ENCODE measurements at places on chromosomes 2 and 18.

DNA sequence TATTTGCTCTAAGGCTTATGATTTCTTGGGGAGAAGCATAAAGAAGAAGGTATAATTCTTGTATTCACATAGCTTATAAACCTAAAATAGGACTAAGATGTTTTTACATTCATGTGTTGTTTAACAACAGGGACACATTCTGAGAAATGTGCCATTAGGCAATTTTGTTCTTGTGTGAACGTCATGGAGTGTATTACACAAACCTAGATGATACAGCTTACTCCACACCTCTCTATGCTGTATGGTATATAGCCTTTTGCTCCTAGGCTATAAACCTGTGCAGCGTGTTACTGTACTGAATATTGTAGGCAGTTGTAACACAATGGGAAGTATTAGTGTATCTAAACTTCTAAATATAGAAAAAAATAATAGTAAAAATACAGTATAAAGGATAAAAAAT is 92.1 kb downstream of the PHLPP1 start:
- no peak for DNase-seq

DNA sequence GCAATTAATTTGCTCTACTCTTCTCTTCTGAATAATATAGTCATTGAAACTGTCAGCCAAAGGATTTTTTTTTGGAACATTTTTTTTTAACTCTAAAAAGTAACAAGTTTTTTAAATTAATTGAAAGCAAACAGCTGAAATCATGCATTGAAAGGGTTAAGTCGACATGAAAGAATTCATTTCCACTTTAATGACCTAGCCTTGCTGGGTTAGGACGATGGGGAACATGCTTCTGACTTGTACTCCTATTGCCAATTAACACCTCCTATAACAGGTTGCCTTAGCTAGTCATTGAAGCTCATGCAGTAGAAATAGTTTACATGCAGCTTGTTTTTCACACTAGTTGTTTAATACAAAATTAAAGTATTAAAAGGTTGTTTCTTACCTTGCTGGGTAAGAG is 47.8 kb downstream of the PSMD14 start:
- no peak for DNase-seq

DNA sequence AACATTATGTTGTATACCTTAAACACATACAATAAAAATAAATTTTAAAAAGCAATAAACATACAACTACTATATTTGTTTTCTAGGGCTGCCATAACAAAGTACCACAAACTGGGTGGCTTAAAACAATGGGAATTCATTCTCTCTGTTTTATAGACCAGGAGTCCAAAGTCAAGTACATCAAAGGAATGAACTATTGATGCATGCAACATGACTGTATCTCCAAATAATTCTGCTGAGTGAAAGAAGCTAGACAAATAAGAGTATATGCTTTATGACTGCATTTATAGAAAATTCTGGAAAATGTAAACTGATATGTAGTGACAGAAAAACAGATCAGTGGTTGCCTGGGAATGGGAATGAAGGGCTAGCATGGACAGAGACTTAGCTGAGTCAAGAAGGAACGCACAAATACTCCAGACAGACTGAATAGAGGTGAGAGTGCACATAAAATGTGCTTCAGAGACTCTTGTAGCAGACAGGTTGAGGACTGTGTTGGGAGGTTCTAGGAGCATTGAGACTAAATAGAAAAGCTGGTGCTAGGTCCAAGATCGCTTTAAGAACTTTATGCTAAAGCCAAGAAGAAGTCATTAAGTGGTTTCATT is 11.0 kb upstream of the PLA2R1 start:
- DNase-seq: no peak

- peak; percentile 53 for DNase-seq
These were observed 172.5 kb downstream of the AGAP1 start for GRCh38 chr2:235666213-235666781.

GRCh38 chr18:39403121-39403520 is 1837.5 kb upstream of the CELF4 start:
- DNase-seq: no peak

- DNase-seq: no peak
These were observed 64.9 kb downstream of the SPRED2 start for GRCh38 chr2:65367524-65367923.

DNA sequence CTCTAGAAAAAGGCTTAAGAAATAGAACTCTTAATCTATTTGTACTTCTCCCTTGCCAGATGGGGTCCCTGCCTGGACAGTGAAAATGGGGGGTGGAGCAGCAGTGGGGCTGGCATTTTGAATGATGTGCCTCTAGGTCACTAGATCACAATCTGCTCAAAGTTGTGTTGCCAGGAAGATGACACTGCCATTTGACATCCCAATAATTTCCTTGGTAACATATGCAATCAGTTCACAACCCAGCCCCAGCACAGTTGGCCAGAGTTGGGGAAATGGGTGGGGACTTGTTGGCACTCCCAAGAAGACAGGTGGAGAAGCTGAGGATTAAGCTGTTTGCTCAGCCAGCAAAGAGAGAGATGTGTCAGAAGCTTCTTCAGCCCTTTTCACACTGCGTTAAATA is 558.3 kb upstream of the KLHL29 start:
- DNase-seq: no peak

DNA sequence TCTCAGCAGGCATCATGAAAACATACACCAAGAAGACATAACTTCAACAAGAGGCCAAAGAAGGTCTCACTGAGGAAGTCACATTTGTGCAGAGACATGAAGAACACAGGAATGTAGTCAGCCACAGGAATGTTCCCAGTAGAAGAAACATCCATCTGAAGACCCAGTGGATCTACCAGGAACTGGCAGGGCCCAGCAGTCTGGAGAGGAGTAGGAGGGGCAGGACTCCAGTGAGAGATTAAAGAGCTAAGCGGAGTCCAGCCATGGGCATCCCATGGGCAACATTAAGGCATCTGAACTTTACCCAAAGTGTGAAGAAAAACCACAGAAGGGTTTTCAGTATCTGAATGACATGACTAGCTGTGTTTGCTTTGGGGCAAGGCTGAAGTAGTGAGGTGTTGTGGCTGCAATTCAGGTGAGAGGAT is 103.1 kb downstream of the UPP2 start:
- DNase-seq: no peak

GRCh38 chr2:55590810-55591440 is 26.5 kb downstream of the PPP4R3B start:
- peak; percentile 65 for DNase-seq

DNA sequence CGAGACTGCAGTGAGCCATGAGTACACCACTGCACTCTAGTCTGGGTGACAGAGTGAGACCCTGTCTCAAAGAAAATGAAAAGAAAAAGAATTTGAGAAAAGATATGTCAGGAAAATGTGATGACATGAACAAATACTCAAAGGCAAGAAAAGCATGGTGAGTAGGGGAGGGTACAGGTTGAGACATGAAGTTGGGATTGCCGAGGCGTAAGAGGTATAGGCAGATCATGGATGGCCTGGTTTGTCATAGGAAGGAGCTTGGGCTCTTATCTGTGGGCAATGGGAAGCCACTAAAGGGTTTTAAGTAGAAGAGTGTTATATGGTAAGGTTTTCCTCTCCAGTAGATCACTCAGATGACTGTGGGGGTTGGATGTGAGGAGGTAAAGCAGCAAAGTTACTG is 32.3 kb downstream of the SPAST start:
- no peak for DNase-seq

DNA sequence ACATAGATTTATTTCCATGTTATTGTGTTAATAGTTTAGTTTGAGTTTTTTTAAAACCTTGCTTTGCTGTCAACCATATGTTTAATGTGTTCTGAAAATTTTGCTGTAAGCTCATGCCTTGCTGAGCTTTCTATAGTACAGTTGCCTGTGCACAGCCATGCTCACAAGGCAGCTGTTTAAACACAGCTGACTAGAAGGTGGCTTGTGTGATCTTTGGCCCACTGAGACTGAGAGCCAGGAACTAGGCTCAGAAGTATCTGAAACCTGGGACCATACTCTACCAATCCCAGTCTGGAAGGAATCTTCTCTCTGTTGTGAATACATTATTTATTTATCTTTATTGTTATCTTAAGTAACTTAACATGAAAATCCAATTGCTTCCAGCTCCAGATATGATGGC is 350.5 kb downstream of the KIAA1328 start:
- DNase-seq: no peak

DNA sequence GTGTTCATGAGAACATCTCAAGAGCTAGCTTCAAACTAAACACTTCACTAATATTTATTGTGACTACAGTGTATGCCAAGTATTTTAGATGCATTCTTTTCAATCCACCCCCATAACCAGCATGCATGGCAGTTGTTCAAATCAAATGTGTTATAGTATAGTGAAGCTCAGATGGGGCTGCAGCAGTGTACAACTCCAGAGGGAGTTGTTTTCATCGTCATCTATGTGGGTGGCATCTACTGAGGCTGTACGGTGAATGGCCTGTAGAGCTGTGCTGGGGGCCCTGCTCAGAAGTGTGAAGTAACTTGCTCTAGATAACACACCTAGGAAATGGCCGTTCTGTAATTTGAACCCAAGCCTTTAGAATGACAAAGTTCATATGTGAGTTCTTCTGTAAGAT is 71.8 kb upstream of the LRATD1 start:
- DNase-seq: no peak

DNA sequence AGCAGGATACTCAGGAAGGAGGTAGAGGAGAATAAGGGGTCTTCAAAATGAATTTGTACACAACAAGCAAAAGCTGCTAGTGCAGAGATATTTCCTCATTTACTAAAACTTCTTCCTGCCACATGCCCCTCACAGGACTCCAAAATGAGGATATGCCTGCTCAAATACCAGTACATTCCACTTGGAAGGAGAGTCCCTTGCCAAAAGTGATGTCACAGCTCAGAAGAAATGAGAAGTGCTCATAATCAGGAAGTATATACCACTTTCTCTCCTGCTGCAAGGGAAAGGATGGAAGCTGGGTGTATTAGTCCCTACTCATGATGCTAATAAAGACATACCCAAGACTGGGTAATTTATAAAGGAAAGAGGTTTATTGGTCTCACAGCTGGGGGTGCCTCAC is 87.7 kb upstream of the FSHR start:
- no peak for DNase-seq

- DNase-seq: peak; percentile 49
These were observed 20.0 kb downstream of the SETBP1 start for GRCh38 chr18:44700652-44701051.

DNA sequence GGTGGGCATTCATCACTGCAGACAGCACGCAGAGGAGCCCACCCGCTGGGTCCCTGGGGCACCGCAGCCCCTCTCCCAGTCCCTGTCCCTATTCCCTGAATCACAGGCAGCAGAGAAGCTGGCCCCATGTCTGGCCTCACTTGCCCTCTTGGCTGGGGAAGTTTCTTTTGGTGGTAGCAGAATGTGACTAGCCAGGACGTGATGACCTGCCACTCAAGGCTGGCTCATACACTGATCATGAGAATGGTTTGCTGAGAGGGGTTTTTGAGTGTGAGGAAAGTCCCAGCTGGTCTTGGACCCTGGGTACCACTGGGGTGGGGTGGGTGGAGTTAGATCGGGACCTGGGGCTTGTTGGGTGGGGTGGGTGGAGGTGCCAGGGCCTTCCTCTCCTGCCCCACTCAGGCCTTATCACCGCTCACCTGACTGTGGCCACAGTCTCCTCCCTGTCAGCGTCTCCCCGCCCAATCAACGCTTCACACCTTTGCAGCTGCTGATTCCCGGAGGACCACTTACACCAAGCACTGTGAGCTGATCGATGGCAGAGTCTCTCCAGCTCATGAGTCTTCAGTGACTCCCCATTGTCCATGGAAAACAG is 28.9 kb upstream of the FOSL2 start:
- no peak for DNase-seq

DNA sequence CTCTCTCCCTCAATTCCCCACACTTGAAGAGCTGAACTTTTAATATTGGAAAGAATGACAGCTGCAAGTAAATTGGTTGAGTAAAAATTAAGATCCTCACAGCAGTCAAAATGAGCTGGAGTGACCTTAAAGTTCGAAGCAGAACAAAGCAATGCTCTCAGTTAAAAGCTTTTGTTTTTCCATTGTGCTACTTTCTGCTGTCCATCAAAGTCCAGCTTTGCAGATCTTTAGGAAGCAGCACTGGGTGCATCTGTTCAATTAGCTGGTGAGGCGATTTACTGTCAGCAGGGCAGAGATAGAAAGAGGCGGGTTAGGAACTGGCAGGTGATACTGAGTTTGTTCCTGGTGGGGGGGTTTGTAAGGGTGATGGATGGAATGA is 834.8 kb downstream of the CPS1 start:
- no peak for DNase-seq

DNA sequence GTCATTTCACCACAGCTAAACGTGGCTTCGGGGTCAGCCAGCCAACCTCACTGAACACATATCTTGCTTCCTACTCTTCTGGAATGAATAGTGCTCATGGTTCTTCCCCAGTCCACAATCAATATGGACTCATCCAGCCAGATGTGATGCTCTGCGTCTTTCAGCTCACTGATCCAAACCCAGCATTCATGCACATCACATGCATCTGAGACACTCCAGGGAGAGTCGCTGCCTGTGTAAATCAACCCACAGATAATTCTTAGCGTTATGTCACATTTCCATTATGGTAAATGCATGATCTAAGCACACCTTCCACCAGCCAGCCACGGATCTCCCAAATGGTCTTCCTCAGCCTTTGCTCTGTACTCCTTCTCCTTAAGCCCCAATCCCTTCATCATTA is 306.7 kb upstream of the CHAC2 start:
- no peak for DNase-seq

- DNase-seq: no peak
These were observed at the start of gene SMAD7 for GRCh38 chr18:48950536-48951447. TSS of gene SMAD7 (minus strand) at chr18:48950965. CDS start at chr18:48950424, 541 bp downstream.

DNA sequence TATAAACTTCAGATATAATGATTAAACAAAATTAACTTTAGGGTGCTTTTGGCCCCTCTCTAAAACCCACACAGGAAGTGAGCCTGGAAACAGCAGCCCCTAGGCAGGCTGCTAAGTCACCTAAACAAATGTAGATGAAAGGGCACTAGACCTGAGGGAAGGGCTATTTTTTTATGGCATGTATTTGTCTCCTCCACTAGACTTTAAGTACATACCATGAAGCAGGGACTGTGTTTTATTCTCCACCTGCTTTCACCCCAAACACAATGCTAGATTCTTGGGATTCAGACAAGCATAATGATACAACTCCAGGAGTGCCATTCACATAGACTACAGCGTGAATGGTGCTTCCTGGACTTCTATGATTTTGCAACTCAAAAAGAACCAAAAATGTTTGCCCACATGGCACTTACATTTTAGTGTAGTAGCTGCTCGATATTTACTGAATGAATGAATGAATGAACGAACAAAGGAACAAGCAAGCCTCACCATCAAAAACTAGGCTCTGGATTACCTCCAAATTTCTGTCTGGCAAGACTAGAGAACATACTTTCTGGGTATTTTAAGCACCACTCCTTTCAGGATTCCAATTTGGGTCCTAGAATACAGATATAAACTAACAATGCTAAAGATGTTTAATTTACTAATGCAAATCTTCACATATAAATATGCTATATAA is 10.1 kb downstream of the ATAD2B start:
- peak; percentile 27 for DNase-seq

GRCh38 chr2:143953451-143954030 is 566.4 kb downstream of the ZEB2 start:
- no peak for DNase-seq

DNA sequence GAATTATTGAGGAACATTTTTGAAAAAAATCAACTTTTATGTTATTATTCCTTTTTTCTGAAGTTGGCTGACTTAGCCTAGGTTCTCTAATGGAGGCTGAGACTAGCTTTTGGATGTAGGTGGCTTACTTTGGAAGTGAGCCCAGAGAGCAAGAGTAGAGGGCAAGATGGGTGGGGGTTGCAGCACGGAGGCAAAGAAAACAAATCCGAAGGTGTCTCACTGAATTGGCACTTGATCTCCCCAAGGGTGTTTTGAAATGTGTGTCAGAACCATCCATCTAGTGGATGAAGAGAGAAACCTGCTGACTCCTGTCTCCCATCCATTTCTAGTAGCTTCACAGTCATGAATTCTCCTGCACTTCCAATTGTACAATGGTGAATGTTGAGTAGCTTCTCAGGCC is 390.7 kb downstream of the TMEM182 start:
- DNase-seq: no peak

All from CD4-positive, alpha-beta T cell treated with Interleukin-4 for 4 hours (primary cell).